ENCODE measurements at places on chromosomes 1 and 21.
A peak's percentile ranks its signal among the peaks of the same experiment; 100 is the strongest.

- DNase-seq = no peak
Observed at GRCh38 chr1:185916861-185917260, 182.7 kb downstream of the HMCN1 start.

DNA sequence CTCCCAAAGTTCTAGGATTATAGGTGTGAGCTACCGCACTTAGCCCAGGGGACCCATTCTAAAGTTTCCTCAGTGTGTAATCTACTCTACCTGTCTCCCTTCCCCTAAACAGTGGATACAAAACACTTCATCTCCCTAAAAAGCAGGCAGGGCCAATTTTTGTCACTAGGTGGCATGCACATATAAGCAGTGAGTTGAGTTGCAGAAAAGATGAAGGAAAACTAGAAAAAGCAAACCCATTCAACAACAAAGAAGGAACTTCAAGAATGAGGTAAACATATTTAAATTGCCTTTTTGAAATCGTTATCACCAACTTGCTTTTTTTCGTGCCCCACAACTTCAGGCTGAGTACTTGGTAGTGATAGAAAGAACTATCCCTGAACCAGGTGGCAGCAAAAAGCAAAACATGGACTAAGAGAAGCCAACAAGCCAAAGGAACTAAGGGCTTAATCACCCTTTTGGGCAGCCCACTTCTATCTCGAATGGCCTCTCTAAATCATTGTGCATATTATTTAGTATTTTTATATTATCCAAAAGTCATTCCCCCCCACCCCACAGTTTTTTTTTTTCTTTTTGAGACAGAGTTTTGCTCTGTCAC is 19.7 kb upstream of the ALDH9A1 start:
- peak; percentile 49 for DNase-seq

DNA sequence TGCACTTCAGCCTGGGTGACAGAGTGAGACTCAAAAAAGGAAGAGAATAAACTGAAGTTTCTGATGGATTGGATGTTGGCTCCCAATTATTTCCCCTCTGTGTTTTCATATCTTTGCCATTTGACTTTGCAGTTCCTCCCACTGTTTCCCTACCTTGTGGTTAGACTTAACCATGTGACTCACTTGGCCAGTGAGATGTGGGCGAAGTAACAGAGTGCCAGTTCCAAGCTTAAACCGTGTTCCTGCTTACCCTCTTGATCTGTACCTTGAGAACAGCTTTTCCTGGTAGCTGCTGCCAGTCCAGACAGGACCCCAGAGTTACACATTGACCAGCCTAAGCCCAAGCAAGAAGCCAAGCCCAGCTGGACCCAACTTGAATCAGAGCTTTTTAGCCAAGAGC is 323.4 kb downstream of the LTN1 start:
- no peak for DNase-seq

DNA sequence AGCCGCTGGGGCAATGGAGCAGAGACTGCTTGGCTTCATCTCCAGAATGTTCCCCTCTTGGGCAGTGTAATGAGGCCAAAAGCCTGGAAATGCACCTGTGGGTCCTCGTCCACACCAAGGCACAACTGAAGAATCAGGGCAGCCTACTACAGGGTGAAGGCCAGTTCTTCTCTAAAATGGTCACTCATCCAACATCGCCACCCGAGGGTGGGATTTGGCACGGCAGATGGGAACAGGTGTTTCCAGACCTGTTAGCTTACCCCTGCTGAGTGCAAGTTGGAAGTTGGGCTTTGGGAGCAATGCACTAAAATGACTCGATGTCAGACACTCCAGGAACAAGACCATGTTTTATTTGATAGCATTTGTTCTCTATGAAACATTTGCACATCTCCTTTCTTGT is 543.7 kb downstream of the NPHP4 start:
- DNase-seq = no peak

- no peak for DNase-seq
Observed at GRCh38 chr1:224407571-224408293, 26.9 kb downstream of the WDR26 start.

DNA sequence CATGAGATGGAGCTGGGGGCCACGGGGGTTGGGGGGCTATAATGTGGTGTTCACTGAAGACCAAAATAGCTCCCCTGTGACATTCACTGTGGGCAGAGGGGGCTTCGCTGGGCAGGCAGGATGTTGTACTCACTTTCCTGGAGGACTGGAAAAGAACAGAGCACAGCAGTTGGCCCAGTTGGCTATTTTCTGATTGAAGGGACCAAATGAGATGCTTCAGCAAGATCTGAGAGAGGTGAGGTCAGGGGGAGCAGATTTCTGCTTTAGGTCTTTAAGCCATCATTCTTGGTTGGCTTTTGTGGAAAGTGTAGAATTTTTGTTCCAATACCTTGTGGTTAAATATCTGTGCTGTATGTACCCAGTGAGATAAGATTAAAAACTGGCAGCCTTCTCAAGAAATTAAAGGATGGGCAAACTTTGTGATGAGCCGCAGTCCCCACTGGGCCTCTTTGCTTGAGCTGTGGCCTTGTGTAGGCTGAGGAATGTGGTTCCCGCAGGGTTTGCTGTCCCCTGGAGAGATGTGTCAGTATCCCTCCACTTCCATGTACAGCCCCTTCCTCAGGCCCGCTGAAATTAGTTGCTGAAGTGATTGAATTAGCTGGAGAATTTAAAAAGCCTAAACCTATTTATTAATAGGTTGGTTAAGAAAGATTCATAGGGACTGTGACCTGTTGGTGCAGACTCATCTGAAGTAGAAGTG is 80.7 kb downstream of the ATP5PO start:
- DNase-seq = no peak

GRCh38 chr1:83583351-83584014 is 415.4 kb downstream of the TTLL7 start:
- DNase-seq = no peak

- no peak for DNase-seq
Observed at GRCh38 chr1:22884806-22885530, 87.7 kb downstream of the LACTBL1 start.

GRCh38 chr1:223815020-223815853 is 30.5 kb downstream of the TP53BP2 start:
- no peak for DNase-seq

DNA sequence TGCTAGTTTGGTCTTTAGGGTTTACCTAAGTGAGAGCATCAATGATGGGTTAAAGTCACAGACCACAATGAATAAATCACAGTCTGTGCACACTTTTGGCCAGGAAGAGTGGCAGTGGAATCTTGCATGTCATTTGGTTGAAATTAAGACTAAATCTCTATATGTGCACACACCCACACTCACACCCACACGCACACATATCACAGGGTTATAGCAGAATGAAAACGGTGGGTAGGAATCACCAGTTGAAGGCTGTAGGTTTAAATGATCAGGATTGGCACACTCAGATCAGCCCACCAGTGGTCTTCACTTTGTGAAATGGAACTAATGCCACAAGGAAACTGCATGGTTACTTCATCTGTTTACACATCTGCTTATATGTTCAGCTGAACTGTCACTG is 97.6 kb upstream of the ADAR start:
- no peak for DNase-seq

DNA sequence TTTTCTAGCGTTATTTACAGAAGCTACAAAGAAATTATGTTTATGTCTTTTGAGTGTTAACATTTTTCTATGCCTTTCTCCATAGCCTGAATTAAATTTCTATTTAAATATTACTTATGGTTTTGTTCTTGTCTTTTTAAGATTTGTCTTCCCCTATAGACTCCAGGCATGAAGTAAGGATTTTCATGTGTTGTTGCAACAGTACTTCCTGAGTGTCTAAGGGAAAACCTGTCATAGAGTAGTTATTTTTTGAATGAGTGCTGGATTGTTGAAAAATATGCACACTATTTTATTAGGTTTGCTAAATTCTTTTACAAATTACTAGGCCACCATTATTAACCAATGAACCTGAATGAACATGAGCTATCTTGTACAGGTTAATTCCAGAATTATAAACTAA is 27.1 kb downstream of the SAMSN1 start:
- DNase-seq = no peak

DNA sequence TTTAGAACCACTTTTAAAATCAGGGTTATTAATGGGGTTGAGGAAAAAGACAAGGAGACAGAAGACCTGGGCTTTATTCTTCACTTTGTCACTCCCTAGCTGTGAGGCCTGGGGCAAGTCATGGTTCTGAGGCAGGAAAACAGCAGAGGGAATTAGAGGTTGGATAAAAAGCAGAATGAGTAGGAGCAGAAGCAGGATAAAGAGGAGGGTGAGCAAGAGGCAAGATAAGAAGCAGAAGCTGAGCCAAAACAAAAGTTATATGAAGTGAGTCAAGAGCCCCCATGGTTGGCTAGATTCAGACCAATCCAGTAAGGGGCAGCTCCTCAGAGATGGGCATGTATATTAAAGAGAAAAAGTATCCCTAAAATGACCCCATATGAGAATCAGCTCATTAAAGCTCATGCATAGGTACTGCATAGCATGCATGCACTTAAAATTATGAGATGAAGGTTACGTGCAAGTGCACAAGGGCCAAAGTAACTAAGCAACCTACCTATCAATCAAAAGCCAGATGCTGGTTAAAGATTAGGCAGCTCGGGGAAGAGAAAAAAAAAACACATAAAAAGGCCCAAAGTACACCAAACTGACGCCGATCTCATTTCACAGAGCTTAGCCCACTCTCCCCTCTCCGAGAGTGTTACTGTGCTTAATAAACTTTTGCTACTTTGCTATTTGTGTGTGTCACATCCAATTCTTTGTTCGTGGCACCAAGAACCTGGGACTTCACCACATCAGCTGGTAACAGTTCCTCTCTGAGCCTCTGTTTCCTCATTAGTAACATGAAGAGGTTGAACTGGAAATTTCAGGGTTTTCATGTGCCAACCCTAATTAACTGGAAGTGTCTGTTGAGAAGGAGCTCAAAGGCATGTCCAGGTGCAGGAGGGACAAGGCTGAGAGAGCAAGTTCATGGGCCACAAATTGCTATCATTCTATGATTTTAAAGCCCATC is 2.2 kb downstream of the AVPR1B start:
- DNase-seq = no peak

DNA sequence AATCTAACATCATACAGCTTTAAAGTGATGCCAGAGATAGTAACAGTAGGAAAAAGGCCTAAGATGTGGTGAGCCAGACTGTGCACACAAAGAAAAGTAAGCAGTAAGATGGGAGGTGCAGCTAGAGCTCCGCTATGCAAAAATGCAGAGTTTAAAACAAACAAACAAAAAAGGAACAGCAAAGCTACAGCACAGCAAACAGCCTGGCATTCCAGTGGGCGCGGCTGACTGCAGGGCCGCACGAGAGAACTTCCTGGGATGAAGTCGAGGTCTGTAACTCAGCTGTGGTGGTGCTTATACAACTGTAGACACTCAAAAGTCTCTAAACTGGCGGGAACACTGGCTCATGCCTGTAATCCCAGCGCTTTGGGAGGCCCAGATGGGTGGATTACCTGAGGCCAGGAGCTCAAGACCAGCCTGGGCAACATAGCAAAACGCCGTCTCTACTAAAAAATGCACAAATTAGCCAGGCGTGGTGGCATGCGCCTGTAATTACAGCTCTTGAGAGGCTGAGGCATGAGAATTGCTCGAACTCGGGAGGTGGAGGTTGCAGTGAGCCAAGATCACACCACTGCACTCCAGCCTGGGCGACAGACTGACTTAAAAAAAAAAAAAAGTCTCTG is 30.1 kb downstream of the PRDM15 start:
- no peak for DNase-seq

DNA sequence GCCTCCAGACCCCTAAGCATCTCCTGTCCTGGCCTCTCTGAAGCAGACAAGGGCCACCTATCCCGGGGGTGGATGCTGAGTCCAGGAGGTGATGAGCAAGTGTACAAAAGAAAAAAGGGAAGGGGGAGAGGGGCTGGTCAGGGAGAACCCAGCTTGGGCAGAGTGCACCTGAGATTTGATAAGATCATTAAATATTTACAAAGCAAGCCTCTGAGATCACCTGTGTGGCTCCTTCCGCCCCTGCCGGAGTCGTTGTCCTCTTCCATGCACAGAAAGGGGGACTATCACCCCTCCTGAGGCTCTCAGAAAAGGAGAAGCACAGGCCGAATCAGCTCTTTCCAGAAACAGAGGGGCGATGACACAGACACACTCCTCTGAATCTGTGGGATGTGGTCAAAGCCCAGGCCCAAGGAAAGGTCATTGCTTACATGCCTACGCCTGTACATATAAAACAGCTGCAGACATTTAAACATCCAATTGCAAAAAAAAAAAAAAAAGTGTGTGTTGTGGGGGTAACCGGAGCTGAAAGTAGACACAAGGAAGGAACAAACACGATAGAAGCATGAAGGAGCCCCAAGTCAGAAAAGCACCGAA is 30.9 kb downstream of the PRSS38 start:
- DNase-seq = no peak

- peak; percentile 18 for DNase-seq
Observed at GRCh38 chr1:47630346-47630745, 192.5 kb downstream of the FOXD2 start.

GRCh38 chr1:224789311-224789710 is 140.2 kb upstream of the DNAH14 start:
- no peak for DNase-seq

GRCh38 chr1:221687836-221688487 is 53.9 kb downstream of the DUSP10 start:
- DNase-seq = no peak

DNA sequence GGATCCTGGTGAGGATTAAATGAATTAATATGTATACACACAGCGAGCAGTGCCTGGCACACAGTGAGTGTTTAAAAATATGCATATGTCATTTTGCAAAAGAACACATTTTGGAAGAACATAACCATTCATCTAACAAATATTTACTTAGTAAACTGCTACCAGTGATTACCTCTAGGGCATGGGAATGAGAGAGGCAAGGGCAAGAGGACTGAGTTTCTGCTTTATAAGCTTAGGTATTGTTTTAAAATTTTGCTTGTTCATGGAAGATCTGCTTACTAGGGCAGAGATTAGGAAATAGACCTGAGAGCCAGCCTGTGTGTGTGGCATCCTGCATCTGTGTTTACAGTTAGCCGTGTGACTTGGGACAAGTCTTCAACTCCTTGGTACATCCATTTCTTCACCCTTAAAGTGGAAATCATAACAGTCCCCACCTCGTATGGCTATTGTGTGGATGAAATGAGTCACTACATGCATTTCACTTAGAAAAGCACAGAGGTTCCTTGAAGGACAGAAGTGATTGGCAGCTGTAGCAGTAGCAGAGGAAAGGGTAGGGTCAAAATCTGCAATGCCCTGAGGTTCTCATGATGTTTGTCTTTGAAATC is 198.5 kb upstream of the FMN2 start:
- no peak for DNase-seq

- DNase-seq = no peak
Observed at GRCh38 chr1:233368789-233369130, 41.2 kb downstream of the MAP3K21 start.

- no peak for DNase-seq
Observed at GRCh38 chr1:245748240-245748639, 593.5 kb downstream of the KIF26B start.
